ENCODE measurements at places on chromosomes 4 and X.

GRCh38 chr4:184250795-184251669 is 33.4 kb upstream of the ENPP6 start:
- DNase-seq: no peak

- DNase-seq: no peak
Measured at GRCh38 chr4:184861047-184861446, 35.3 kb upstream of the ACSL1 start.

DNA sequence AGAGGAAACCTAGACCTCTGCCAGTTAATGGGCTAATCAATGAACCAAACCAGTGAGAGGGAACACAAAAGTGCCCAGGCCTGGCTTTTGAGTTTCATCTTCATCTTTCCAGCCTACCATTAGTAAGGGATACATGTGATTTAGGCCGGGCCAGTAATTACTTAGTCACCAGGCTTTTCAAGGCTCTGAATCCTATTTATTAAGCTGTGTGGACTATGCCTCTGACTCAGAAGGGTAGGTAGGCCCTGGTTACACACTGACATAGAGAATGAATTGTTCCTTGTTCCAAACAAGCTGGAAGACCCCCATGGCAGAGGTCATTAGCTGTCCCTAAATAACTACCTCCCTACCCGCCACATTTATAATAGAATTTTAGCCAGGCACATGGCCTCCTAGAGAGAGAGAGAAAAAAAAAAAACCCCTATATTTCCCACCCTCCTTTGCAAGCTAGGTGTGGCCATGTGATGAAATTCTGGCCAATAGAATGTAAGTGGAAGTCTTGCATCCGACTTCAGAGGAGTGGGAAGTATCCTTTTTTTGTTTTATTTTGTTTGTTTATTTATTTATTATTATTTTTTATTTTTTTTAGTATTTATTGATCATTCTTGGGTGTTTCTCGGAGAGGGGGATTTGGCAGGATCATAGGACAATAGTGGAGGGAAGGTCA is 112.3 kb upstream of the BCOR start:
- DNase-seq: no peak

DNA sequence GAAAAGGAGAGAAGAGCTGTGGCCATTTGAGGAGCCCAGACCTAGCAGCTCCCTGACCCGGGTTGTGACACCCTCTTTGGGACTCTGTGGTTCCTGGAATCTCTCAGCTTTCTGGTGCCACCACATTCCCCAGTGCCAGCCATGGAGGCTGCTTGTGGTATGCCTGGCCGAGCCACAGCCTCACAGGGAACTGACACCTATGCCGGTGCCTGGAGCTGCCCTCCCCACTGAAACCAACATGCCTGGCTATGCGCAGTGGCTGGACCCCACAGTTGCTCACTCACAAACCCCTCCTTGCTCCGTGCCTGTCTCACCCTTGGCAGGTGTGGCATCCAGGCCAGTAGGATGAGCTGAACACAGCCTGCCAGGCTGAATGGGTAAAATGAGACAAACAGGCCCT is 749.4 kb downstream of the ARAP2 start:
- DNase-seq: no peak

DNA sequence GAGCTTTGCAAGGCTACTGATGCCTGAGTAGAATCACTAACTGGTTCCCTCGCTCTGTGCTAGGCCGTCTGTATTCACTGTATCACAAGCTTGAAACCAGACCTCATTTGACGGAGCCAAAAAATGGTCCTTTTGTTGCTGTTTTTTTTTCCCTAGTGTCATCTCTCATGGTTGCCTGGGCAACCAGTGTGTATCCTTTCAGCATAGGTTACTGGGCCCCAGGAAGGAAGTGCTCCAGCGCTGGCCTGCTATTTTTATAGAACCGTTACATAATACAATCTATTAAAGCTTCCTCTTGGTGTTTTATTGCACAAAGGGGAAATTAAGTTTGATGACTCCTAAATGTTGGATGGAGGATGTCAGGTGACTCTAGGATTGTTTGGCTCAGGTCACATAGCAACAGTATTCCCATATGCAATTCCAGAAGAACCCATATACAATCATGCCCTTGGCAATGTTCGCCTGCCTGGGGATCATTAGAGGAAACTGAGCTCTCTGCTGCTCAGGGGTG is 220.4 kb downstream of the SPRY1 start:
- DNase-seq: peak; percentile 21

GRCh38 chr4:4794421-4794820 is 65.0 kb upstream of the MSX1 start:
- no peak for DNase-seq

- no peak for DNase-seq
Measured at GRCh38 chr4:142265536-142265935, 580.6 kb downstream of the INPP4B start.

GRCh38 chrX:12868747-12869146 is 1.9 kb downstream of the TLR7 start:
- DNase-seq: no peak

DNA sequence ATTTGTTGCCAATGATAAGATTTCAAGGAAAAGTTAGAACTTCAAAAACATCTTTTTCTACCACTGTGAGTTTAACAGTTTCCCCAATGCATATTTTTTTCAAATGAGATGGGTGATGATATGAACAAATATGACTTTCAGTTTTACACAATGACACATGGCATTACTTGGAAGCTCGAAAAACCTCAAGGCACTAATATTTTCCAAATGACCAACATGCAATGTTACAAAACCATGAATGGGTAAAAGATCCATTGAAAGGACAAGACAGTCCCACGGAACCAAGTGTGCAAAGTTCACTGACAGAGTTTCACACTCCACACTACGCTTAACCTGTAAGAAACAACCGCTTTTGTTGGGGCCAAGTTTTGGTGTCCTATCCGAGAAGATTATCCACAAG is 84.5 kb downstream of the CD99L2 start:
- no peak for DNase-seq

DNA sequence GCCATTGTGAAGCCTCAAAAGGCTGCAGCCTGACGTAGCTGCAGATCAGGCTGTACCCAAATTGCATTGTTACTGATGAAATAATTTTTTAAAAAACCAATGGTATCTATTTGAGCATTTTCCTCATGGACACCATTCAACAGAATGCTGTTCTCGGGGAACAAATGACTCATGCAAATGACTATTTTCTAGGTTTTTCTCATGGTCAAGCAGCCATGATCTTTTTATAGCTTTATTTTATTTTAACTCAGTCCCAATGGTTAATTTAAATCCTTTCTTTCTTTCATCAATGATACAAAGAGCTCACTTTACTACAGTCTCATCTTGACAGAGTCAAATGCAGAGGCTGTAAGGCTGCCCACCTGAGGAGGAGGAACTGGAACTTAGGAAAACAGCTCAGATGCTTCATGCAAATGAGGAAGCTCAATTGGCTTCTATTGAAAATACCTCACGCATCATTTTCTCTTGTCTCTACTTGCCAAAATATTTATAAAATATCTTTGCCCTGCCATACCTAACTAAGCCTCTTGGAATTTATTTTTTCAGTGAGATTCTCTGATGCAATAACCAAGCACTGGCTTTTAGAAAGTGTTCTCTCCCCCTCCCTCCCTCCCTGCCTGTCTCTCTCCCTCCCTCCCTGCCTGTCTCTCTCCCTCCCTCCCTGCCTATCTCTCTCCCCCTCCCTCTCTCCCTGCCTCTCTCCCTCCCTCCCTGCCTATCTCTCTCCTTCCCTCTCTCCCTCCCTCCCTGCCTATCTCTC is 81.0 kb downstream of the SORBS2 start:
- no peak for DNase-seq

- no peak for DNase-seq
Measured at GRCh38 chr4:73518340-73518739, 36.8 kb downstream of the AFM start.

DNA sequence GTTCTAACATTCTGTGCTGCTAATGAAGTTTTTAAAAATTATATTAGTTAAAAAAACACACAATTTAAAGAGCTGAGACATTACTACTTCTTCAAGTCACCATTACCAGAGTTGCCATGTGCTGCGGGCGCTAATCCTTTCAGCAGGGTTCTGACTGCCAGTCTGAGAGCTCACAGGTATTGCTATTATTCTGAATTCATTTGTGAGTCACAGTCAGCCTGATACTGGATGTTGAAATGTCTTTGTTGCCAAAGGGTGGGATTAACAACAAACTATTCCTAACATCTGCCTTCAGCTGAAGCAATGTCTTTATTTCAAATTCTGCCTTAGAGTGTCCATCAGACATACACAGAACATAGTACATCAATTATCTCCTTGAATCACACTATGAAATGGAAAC is 197.1 kb upstream of the FGF13 start:
- no peak for DNase-seq

- no peak for DNase-seq
Measured at GRCh38 chrX:2549876-2550275, 49.1 kb upstream of the DHRSX start.

GRCh38 chr4:169293343-169294176 is 22.8 kb upstream of the SH3RF1 start:
- DNase-seq: no peak

DNA sequence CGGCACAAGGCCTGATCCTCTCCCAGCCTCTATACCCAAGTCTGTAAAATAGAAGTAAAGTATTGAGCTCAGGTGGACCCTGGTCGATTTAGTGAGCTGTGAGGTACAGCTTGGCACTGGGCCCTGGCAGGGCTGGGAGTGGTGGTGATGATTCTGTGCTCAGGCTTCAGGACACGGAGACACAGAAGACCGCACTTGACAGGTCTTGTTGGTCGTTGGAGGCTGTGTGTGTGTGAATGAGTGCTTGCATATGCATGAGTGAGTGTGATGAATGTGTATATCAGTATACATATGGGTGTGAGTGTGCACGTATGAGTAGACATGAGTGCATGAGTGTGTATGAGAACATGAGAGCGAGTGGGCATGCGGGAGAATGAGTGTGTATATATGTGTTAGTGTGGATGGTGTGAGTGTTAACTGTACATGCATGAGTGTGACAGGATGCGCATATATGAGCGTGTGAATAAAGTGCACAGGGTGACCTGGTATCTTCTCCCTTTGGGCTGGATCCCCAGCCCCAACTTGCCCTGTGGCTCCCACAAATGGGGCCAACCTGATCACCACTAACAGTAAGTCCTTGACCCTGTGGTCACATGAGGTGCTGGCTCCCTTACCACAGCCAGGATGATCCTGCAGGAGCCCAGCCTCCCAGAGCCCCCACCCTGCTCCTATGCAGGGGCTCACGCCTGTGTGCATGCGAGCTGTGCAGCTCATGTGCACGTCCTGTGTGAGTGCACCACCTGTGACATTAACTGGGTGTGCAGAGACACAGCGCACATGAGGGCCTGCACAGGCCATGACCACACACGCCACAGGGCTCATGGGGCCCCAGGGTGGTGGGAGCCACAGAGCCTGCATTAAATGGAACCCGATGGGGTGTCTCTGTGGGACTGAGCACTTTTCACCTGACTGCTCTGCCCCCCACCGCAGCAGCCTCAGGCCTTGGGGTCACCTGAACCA is 20.8 kb downstream of the SH3BP2 start:
- DNase-seq: no peak

DNA sequence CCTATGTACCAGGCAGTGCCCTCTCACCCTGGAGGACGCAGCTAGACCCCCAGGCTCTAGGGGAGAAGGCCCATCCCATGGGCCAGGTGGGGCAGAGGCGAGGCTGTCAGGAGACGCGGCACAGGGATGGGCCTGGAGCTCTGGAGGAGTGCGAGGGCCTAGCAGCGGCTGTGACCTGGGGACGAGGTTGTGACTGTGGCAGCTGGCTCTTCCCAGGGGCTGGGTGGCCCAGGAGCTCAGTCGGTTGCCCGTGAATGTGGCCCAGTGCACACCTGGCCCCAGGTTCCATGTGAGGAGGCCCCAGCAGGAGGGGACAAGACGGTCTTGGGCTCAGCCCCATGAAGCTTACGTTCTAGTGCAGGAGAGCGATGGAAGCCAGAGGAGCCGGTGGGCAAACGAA is 31.0 kb upstream of the ADRA2C start:
- DNase-seq: no peak

GRCh38 chr4:8081621-8082516 is 76.7 kb downstream of the ABLIM2 start:
- DNase-seq: no peak

- no peak for DNase-seq
Measured at GRCh38 chr4:153741541-153741940, 18.3 kb downstream of the RNF175 start.

DNA sequence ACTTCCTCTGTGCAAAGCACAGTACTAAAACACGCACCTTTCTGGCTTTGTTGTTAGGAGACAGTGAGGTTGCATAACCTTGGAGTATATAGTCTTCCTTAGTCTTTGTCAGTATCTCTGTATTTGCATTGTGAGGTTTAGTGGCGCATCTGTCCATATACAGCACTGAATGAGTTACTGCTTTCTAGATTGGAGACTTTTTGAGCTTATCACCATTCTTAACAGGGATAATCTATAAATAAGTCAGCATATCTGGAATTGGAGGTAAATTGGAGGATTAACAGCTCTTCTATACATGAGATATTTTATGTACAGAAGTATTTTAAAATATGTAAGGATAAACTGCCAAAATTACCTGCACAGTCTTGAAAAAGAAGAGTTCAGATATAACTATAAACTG is 4.3 kb downstream of the FHDC1 start:
- no peak for DNase-seq

DNA sequence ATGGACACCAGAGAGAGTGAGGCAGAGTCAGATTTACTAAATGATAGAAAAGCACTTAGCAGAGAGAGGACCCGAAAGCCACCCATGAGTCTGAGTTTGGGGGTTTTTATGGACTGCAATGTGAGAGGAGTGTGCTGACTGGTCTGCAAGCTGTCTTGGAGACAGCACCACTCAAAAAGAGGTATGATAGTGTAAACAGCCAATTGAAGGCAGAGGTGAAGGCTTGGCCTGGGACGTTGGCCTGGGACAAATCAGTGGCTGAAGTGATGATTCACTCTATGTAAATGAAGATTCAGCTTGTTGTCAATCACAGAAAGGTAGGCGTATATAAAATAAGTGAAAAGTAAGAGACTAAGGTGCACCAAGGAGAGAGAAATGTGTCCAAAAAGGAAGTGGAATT is 217.6 kb upstream of the ZFP42 start:
- DNase-seq: no peak

GRCh38 chr4:115165503-115165902 is 52.1 kb upstream of the NDST4 start:
- DNase-seq: no peak

GRCh38 chr4:44760142-44760898 is 34.0 kb upstream of the GNPDA2 start:
- DNase-seq: no peak

DNA sequence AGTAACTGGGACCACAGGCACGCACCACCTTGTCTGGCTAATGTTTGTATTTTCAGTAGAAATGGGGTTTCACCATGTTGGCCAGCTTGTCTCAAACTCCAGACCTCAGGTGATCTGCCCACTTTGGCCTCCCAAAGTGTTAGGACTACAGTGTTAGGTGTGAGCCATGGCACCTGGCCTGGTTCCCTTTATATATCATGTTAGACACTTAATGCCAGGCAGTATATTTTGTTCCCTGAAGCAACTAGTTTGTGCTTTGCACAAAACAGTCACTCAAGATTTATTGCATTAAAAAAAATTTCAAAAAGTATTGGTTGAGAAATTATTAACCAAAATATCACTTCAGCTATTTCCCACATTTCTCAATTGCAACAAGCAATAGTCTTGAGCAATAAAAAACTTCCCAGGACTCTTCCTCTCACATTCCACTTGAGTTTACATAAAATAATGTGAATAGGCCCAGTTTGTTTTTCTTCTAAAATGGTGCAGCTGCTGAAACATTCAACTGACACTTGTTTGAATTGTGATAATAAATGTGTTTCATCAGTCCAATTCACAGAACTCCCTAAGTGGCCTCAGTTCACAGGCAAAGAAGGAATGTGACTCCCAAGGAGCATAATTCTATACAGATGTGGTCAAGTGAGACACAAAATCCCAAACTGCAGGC is 22.7 kb downstream of the CXCL1 start:
- DNase-seq: no peak
